ENCODE measurements at places on chromosomes 1 and 21.

DNA sequence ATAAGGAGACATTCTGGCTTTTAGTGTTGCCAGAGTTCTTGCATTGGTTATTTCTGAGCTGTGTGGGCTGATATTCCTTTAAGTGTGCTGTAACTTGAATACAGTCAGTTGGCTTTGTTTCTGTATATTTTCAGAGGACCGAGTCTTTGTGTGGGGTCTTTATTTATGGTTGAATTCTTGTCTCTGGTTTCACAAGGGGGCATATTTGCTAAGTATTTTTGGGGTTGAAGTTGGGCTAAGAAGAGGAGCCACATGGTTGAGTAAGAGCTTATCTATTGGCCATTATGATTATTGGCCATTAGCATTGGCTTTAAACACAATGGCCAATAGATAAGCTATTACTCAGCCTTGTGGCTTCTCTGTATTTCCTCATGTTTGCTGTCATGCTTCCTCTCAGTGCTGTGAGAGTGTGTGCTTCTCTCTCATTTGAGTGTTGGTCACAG lies 26.3 kb upstream of the PTGFR start:
- DNase-seq = no peak

- no peak for DNase-seq
Measured at GRCh38 chr21:45078877-45079281, 4.5 kb downstream of the ADARB1 start.

DNA sequence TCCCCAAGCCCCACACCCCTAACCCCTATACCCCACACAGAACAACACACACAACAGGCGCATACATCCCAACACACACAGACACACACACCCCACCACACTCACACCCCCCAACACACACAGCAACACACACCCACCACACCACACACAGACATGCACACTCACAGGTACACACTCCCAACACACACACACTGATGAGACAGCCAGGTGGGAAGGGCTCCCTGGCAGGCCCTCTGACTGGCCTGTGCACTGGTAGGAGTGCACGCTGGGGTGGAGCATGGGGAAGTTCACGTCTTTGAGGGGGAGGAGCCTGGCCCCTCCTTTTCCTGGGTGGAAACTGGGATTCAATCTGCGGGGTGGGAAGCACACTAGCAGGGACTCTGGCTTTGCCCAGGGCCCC lies 116.7 kb downstream of the RHOU start:
- DNase-seq = no peak

GRCh38 chr21:14550135-14550534 lies 4.0 kb upstream of the SAMSN1 start:
- no peak for DNase-seq

DNA sequence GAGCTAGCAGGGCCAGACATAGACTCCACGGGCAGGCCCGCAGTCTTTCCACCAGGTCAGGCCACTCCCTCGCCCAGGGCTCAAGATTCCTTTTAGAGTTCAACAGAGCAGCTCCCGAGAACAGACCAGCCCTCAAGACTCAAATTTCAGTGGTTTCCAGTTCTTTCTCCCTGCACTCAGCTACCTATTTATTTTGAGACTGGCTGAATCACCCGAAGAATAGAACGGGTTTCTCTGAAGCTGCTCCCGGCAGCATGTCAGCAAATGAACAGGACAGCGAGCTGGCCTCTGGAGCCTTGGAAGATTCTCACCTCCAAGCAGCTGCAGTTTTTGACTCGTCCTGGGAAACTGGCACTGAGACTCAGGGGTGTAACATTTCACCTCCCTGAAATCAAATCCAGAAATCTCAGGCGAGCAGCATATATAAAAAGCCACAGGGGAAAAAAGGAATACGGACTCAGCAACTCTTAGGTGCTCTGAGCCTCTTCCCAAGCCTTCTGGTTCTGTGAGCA lies 177.9 kb downstream of the CLIC6 start:
- no peak for DNase-seq

DNA sequence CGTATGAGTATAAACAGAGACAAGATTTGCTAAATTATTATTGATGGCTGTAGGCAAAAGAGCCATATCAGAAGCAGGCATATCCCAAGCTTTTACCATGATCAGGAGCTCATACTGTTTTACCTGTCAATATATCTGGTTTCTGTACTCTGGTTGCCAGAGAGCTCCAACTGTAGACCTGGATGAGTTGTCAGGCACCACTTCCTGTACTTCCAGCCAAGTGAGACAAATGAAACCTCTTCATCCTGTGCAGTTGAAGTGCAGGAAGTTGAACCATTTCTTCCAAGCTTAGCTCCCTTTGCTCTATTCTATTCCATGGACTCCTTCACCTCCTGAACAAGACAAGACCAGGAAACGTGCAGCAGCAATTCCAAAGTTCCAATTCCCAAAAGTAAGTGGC lies 115.6 kb downstream of the ZNF281 start:
- no peak for DNase-seq

GRCh38 chr1:98723574-98723973 lies 62.1 kb downstream of the SNX7 start:
- no peak for DNase-seq
